ENCODE measurements at places on chromosomes 11 and 22.

- no peak for DNase-seq
These were observed 787 bp downstream of the SMDT1 start for GRCh38 chr22:42080287-42080686.

DNA sequence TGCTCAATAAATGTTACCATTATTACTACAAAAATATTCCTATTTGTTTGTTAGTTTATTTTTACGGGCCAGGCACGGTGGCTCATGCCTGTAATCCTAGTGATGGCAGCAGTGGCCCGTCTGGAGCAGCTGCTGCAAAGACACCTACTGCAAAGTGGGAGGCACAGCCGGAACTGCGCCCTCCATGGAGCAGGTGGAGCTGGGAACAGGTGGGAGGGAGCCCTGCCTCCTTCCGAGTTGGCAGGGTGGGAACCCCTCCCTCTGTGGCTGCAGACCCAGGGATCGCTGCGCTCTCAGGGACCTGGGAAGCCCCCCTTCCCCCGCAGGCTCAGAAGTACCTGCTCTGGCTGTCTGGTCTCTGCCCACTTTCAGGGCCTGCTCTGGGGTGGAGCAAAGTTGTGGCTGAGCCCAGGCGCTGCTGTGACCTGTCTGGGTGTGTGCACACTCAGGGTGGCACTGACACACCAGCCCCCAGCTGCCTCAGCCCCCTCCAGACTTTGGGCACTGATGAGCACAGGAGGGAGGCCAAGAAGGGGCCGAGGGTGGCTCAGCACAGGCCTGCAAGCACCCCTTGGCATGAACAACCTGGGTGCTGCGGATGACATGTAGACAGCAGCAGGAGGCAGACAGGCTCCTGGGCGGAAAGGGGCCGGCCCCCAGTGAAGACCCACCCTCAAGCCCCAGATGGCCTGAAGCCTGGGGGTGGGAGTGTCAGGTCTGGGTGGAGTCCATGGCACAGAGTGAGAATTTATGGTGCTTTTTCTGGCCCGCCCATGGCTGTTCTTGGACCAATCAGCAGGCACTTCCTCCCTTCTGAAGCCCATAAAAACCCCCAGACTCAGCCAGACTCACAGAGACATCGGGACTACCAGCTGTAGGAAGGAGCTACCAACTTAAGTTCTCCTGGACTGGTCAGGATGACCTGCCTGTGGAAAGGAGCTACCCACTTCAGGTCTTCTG, 103.7 kb upstream of the CLMP start:
- DNase-seq = no peak

DNA sequence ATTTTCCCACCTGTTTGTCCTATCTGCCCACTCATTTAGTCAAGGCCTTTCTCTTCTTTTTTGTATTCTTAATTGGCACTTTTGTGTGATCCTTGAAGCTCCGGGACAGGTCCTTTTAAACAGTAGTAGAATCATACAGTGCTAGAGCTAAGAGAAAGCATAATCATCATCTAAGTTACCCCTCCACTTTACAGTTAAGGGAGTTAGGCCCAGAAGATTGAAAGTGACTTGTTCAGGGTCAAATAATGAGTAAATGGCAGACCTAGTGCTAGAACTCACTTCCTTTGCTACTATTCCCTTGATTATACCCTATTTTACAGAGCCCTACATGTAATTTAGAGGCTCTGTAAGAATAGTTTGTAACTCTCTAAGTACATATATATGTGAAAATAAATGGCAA, 2.5 kb downstream of the USP47 start:
- no peak for DNase-seq

DNA sequence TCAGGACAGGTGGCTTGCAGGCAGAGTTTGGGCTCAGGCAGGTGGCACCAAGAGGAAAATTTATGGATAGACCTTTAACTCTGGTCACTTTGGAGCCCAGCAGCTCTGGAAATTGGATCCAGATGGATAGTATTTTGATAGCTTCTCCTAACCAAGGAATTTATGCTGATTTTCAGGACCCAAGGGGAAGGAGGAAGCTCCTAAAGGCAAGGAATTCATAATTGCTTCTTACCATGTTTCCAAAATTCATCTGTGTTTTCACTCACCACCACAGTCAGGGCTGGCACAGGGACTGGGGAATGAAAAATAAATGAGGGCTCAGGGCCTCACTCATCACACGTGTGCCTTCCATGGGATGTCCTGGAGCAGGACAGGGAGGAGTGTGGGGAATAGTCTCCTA, 317.8 kb downstream of the ST3GAL4 start:
- no peak for DNase-seq

DNA sequence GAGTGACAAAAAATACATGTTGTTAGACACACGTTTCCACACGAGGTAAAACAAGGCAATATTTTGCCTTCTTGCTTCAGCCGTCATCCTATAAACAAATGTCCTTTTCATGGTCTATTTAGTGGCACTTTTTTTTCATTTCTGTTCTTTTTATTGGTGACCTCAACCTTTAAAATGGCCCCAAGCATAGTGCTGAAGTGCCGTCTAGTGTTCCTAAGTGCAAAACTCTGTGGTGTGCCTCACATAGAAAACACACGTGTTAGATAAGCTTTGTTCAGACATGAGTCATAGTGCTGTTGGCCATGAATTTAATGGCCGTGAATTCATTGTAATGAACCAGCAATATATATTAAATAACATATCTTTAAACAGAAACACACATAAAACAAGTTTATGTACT, 15.6 kb downstream of the OVCH2 start:
- no peak for DNase-seq
